Smooth muscle cell of the umbilical artery (primary cell): ENCODE measurements at places on chromosomes 1 and 21. TPM values are rescaled to one million over a fixed set of nuclear protein-coding genes. Genes with fewer than 3 reads are reported as not detected.

The COL16A1 gene
- total RNA-seq: 200 and 541 TPM in 2 replicates

The TMPRSS15 gene
- total RNA-seq: not detected in 2 replicates

The LDLRAD1 gene
- not detected in 2 replicates for total RNA-seq

The TFF1 gene
- not detected in 2 replicates for total RNA-seq

The NHLH1 gene
- not detected in 2 replicates for total RNA-seq

The LMOD1 gene
- 10.1 and 27.0 TPM in 2 replicates for total RNA-seq

The KCNJ6 gene
- 0.30 TPM in 1 of 2 replicates, not detected in the other for total RNA-seq

The RXRG gene
- not detected in 2 replicates for total RNA-seq

The S100A7 gene
- not detected in 2 replicates for total RNA-seq

The TNFRSF25 gene
- 4.2 and 13.4 TPM in 2 replicates for total RNA-seq

The FABP3 gene
- 4.5 and 17.2 TPM in 2 replicates for total RNA-seq

The OR10J1 gene
- not detected in 2 replicates for total RNA-seq

The HNRNPCL4 gene
- not detected in 2 replicates for total RNA-seq

The SPATC1L gene
- total RNA-seq: 3.3 and 5.2 TPM in 2 replicates

The RAB42 gene
- 1.8 and 4.5 TPM in 2 replicates for total RNA-seq

The PPP2R5A gene
- total RNA-seq: 15.1 and 22.8 TPM in 2 replicates

The HTR6 gene
- not detected in 2 replicates for total RNA-seq
